ENCODE measurements at places on chromosomes 4 and X. TPM values are rescaled to one million over a fixed set of nuclear protein-coding genes. Genes with fewer than 3 reads are reported as not detected.

The SMIM14 gene
- 39.9 TPM for total RNA-seq

The PALLD gene
- 70.1 TPM for total RNA-seq

The FGA gene
- total RNA-seq: 0.64 TPM

The SULT1E1 gene
- 0.52 TPM for total RNA-seq

The EOLA1 gene
- total RNA-seq: 14.6 TPM

The SMARCA1 gene
- total RNA-seq: 6.6 TPM

The SHISA3 gene
- total RNA-seq: not detected

The XK gene
- 2.7 TPM for total RNA-seq

The ETDA gene
- total RNA-seq: not detected

The TEX13C gene
- total RNA-seq: not detected

The ATXN3L gene
- total RNA-seq: not detected

The P2RY10 gene
- total RNA-seq: 0.60 TPM

The SMIM31 gene
- not detected for total RNA-seq

The MTNR1A gene
- total RNA-seq: not detected

The CCDC120 gene
- 27.7 TPM for total RNA-seq

The PNMA6A gene
- total RNA-seq: 0.12 TPM

The SYN1 gene
- total RNA-seq: 0.16 TPM

The RENBP gene
- total RNA-seq: 0.52 TPM
